ENCODE measurements at places on chromosomes 3 and 15. TPM values are rescaled to one million over a fixed set of nuclear protein-coding genes. Genes with fewer than 3 reads are reported as not detected.

ACAD9 gene
- 38.2 TPM for total RNA-seq

SAMMSON gene
- not detected for total RNA-seq

- no peaks in the 10 kb centered on the region for H3K4me1 ChIP-seq
- H3K27me3 ChIP-seq: no peaks in the 10 kb centered on the region
- H3K4me3 ChIP-seq: no peak overlapping the region
- H3K27ac ChIP-seq: no peak overlapping the region
- H3K36me3 ChIP-seq: no peaks in the 10 kb centered on the region
Observed at GRCh38 chr3:61761694-61762430, 200.5 kb downstream of the PTPRG start.

- DNase-seq: peak; percentile 62
- H3K36me3 ChIP-seq: no peaks in the 10 kb centered on the region
- no peak overlapping the region for H3K27ac ChIP-seq
- peaks cover 47% of the 10 kb centered on the region for H3K4me1 ChIP-seq
Observed at GRCh38 chr3:165133188-165133899, 55.0 kb upstream of the SI start.

- no peak for DNase-seq
- H3K4me3 ChIP-seq: no peak overlapping the region
- H3K36me3 ChIP-seq: no peaks in the 10 kb centered on the region
- peaks cover 20% of the 10 kb centered on the region for H3K4me1 ChIP-seq
- no peaks in the 10 kb centered on the region for H3K27me3 ChIP-seq
Observed at GRCh38 chr3:57706462-57706861, 13.6 kb upstream of the DENND6A start.
